ENCODE measurements at places on chromosomes 7 and 10.

- H3K4me3 ChIP-seq = peak overlapping the region; percentile 16
- DNase-seq = no peak
- no peaks in the 10 kb centered on the region for H3K36me3 ChIP-seq
- peak overlapping the region; percentile 52 for H3K27ac ChIP-seq
- H3K4me1 ChIP-seq = no peaks in the 10 kb centered on the region
Measured at GRCh38 chr10:95558593-95559320, 2.4 kb downstream of the SORBS1 start.

GRCh38 chr7:158442260-158442659 lies 145.4 kb downstream of the PTPRN2 start:
- no peak overlapping the region for H3K4me3 ChIP-seq
- H3K27ac ChIP-seq = no peak overlapping the region
- H3K4me1 ChIP-seq = no peaks in the 10 kb centered on the region
- DNase-seq = no peak
- H3K27me3 ChIP-seq = no peaks in the 10 kb centered on the region

- H3K27me3 ChIP-seq = no peaks in the 10 kb centered on the region
- H3K4me3 ChIP-seq = no peak overlapping the region
Measured at GRCh38 chr7:89145801-89146200, 350.3 kb upstream of the TEX47 start.

DNA sequence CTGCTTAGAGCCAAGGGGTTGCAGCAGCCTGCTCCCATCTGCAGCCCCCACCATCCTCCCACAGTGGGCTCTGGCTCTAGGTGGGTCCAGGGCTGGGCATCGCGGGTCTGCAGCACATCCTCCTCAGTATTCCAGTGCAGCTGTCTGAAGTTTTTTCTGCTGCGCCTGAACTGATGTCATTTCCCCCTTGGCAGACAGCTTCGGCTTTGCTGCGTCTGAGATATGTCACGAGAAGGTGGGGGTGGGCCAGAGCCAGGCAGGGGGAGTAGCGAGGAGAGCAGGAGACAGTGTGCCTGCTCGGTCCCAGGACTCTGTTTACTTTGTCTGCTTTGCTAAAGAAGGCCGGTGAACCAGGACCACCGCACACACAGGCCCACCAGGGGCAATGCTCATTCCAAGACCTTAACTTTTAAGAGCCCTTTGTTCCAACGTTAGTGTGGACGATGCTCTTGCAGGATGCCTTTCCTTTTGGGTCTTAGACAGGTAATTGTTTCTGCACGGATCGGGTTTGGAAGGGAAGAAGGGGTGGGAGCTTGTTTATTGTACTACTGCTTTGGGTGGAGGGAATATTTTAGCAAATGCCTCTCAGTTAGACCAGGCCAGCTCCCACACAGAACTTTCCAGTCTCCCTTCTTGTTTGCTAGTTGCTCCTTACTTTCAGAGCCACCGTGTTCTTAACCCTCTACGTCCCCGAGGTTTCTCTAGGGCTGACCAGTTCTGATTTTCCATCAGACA lies 32.4 kb downstream of the WBP1L start:
- no peaks in the 10 kb centered on the region for H3K4me1 ChIP-seq
- no peaks in the 10 kb centered on the region for H3K36me3 ChIP-seq
- H3K4me3 ChIP-seq = peak overlapping the region; percentile 31
- H3K27me3 ChIP-seq = no peaks in the 10 kb centered on the region
- peak; percentile 86 for DNase-seq

- no peaks in the 10 kb centered on the region for H3K36me3 ChIP-seq
- no peak overlapping the region for H3K27ac ChIP-seq
- no peak for DNase-seq
- no peak overlapping the region for H3K4me3 ChIP-seq
Measured at GRCh38 chr10:24439935-24440334, 231.0 kb downstream of the KIAA1217 start.

DNA sequence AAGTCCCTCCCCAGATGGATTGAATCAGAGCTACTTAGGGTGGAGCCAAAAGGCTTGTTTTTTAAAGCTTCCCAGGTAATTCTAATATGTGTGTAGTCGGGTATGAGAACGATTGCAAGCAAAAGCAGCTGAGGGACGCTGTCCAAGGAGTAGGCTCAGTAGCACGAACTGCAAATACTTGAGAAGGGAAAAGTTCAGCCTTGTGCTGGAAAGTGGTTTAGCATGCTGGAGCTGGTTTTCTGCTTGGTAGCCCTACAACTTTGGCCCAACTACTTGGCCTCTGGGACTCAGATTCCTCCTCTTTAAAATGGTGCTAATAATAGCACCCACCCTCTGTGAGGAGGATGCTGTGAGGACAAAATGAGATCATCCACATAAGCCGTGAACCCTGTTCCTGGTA lies 76.2 kb downstream of the AHR start:
- no peak overlapping the region for H3K27ac ChIP-seq
- H3K4me1 ChIP-seq = peaks cover 40% of the 10 kb centered on the region
- DNase-seq = no peak
- H3K36me3 ChIP-seq = no peaks in the 10 kb centered on the region
- no peak overlapping the region for H3K4me3 ChIP-seq

DNA sequence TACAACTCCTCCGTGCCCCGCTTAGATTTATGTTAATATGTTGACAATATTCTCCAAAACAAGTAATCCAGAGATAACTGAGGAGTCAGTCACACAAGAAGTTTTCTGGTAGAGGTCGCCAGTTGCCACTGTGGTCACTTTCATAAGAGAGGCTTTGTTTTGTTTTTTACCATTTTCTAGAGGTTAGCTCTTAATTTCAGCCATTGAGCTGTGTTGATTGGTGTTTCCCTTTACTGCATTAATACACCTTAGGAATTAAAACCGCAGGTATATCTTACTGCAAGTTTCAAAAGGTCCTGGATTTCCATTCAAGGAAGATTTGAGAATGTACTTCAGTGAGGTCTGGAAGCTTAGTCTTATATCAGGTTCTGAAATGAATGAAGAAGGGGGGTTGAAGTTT lies 3.5 kb downstream of the BMI1 start:
- no peak overlapping the region for H3K4me3 ChIP-seq
- H3K36me3 ChIP-seq = peaks cover 22% of the 10 kb centered on the region
- H3K4me1 ChIP-seq = peaks cover 20% of the 10 kb centered on the region
- H3K27ac ChIP-seq = no peak overlapping the region

DNA sequence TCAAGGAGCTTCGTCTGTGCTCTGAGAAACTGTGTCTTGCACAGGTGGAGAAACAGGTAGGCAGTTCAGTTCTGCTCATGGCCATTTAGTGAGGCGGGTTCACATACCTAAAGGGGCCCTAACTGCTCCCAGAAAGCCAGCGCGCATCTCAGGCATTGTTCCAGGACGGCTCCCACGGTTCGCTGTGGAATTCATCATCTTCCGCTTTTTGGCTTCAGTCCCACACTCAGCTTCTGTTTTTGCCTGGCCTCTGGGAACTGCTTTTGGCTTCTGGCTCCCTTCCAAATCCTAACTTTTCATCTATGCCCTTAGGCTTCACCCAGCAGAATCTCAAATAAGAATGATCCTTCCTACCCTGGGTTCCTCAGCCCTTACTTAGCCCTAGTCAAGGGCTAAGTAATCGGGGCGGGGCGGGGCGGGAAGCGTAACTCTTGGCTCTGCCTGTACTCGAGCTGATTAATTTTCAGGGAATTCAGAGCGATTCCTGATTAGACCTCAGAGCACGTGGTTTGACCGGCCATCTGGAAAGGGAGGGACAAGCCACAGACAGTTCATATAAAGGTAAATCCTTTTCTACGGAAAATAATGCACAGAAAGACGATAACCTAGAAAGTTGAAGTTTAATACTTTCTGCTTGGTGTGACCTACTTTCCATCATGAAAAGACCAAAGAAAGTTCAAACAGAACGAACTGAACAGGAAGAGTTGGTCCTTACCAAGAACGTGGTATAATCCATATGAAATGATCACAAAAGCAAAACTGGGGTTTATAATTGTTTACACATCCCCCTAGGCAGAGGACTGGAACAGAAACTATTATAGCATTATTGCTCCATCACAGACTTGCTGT lies 105.7 kb downstream of the ST8SIA6 start:
- H3K27me3 ChIP-seq = no peaks in the 10 kb centered on the region
- DNase-seq = peak; percentile 10
- peak overlapping the region; percentile 26 for H3K4me3 ChIP-seq
- H3K4me1 ChIP-seq = no peaks in the 10 kb centered on the region

DNA sequence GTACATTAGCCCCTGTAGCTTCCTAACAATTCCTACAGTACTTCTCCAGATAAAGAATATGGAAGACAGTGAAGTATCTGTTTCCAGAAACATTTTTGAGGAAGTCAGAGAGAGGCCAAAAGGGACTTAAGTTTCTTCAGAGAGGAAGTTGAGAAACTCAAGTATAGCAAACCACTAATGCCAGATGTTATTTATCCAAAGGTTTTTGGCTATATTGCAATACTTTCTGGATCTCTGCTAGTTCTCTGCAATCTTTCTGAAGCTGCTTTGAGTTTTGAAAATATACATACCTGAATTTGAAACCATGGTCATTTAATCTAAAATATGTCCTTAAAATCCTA lies 64.7 kb downstream of the BICC1 start:
- H3K36me3 ChIP-seq = no peaks in the 10 kb centered on the region
- DNase-seq = no peak
- no peak overlapping the region for H3K27ac ChIP-seq
- no peak overlapping the region for H3K4me3 ChIP-seq
- H3K4me1 ChIP-seq = peaks cover 64% of the 10 kb centered on the region

GRCh38 chr10:62844280-62845011 lies 28.3 kb upstream of the EGR2 start:
- DNase-seq = no peak
- no peaks in the 10 kb centered on the region for H3K27me3 ChIP-seq
- no peak overlapping the region for H3K4me3 ChIP-seq
- H3K36me3 ChIP-seq = no peaks in the 10 kb centered on the region
- no peak overlapping the region for H3K27ac ChIP-seq

DNA sequence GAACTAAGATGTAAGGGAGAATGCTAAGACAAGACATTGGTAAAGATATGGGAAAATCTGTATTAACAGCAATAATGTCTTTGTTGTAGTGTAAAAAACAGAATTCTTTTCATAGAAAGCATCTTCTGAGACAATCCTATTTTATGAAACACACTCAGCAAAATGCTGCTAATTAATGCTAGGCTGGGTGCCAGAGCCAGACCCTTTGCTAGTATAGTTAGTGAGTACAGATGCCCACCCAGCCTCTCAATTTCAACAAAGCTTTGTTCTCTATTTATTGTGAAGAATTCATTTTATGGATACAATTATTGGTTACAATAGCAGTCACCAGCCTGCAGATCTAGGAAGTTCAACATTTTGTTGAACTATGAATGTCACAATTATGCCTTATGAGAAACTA lies 131.0 kb downstream of the SEM1 start:
- no peaks in the 10 kb centered on the region for H3K27me3 ChIP-seq
- no peaks in the 10 kb centered on the region for H3K36me3 ChIP-seq
- H3K4me3 ChIP-seq = no peak overlapping the region
- H3K4me1 ChIP-seq = no peaks in the 10 kb centered on the region
- H3K27ac ChIP-seq = no peak overlapping the region

- DNase-seq = no peak
- H3K27ac ChIP-seq = no peak overlapping the region
- no peaks in the 10 kb centered on the region for H3K4me1 ChIP-seq
- H3K4me3 ChIP-seq = no peak overlapping the region
Measured at GRCh38 chr10:78687626-78688025, 381.1 kb upstream of the ZMIZ1 start.

DNA sequence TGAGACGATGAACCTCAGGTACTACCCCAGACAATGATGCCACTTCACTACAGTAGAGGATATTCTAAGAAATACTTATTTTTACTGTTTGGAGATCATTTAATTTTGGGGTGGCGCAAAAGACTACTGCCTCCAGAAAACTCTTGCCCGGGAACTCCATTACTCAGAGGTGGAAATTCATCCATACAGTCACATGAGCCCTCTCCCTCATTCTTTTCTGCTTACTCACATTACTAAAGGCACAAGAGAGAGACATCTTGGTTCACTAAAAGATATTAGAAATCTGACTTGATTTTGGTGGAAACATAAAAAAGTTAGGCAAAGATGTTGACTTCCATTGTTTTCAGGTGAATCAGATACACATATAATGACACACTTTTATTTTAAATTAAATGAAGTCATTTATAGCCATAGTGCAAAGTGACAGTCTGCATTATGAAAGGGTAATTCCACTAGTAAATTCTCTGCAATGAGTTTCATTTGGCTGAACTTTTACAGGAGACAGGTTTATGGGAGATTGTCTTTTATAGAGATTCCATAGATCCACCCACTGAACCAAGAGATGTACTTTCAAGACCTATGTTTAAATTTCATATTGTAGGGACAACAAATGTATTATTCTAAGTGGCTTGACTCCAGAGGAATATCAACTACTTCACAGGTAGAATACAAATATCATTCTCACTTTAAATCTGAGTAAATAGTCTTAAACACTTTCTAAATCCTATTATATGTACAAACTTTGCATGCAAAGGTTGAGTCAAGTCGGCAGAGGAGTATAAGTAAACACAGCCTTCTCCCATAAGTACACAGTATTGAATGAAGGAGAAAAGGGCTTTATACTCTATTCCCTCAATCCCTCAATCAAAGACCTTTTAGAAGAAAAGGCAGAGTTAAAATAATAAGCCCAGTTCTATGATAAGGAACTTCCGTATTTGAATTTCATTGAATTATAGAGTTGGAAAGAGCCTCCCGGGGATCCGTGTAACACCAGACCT lies 18.8 kb downstream of the NEBL start:
- no peak overlapping the region for H3K4me3 ChIP-seq

- H3K4me3 ChIP-seq = no peak overlapping the region
- no peaks in the 10 kb centered on the region for H3K4me1 ChIP-seq
- no peaks in the 10 kb centered on the region for H3K36me3 ChIP-seq
- no peak for DNase-seq
- no peaks in the 10 kb centered on the region for H3K27me3 ChIP-seq
- H3K27ac ChIP-seq = no peak overlapping the region
Measured at GRCh38 chr7:115693779-115694178, 336.8 kb downstream of the TFEC start.

DNA sequence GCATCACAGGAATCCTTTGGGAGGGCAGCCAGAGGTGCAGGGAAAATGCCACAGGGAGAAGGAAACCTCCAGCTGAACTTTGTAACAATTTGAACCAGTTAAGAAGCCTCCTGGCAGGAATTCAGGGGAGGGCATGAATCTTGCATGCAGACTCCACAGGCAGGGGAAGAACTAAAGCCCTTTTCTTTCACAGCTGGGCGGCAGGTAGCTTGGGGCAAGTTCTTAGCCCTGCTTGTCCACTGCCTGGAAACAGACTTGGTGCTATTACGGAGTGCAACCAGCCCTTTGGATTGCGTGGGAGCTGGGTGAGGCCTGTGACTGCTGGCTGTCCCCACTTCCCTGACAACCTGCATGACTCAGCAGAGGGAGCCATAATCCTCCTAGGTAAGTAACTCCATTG lies 51.7 kb upstream of the ADAM12 start:
- H3K27ac ChIP-seq = no peak overlapping the region
- H3K36me3 ChIP-seq = no peaks in the 10 kb centered on the region
- no peaks in the 10 kb centered on the region for H3K27me3 ChIP-seq
- H3K4me1 ChIP-seq = no peaks in the 10 kb centered on the region

All from tibial nerve (tissue), 4 donors.